PC-9 (cell line): ENCODE measurements at places on chromosomes 13 and 19. TPM values are rescaled to one million over a fixed set of nuclear protein-coding genes. Genes with fewer than 3 reads are reported as not detected.

DNA sequence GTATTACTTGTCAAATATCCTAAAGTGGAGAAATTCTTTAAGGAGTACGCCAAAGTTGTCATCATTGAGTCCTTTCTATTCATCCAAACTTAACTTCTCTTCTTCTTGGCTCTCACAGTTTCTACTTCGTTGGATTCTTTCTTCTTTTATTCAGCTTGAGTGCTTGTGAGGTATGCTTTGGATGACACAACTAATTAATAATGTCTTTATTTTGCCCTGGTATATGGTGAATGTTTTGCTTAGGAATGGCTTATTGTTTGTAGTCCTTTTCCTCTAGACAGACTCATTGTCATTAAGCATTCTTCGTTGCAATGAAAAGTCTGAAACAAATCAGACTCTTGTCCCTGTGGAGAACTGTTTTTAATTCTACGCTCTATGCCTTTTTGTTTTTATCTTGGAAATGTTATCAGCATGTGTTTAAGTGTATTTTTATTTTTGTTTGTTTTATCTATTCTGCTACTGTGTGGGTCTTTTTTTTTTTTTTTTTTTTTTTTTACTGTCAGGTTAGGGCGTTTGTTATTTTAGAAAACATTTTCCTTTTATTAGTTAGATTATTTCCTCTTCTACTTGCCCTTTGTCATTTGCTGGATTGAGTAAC, 471.5 kb downstream of the GPC6 start:
- no peak overlapping the region for H3K27ac ChIP-seq
- DNase-seq = no peak
- no peaks in the 10 kb centered on the region for H3K36me3 ChIP-seq
- H3K4me1 ChIP-seq = no peaks in the 10 kb centered on the region
- H3K27me3 ChIP-seq = no peaks in the 10 kb centered on the region

DNA sequence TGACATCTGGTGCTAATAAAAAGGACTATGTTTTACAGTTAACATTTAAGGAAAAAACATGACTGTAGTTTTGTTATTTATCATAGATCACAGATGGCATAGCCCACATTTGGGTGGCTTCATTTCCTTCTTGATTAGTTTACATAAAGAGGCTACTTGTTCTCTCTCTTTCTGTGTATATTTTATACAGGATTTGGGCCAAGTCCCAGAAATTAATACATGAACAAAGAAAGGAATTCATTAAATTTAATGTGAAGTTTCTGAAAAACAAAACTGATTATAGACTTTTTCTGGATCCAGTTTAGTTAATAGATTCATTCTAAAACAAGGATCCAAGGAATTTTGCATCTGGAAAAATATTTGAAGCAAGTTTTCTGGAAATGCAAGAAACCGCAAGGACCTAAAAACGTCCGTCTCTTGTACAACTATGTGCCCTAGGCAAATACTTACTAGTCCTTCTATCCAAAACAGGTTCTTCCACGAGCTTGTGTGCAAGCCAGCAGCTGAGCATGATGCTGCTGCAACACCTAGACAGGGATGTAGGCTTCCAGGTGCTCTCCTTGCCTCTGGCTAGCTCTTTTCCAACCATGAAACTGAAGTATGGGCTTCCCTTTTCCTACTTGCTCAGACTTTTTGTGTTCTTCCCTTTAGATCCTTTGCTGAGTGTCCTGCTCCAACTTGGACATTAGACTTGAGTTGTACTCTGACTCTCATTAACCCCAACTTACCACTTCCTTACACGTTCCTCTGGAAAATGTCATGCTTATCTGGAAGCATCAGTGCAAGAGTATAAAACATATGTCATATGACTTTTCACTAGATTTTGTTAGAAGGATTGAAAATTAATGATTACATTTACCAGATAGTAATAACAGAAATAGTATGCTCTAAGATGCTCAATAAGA, 161.5 kb upstream of the STARD13 start:
- H3K27me3 ChIP-seq = no peaks in the 10 kb centered on the region
- peak overlapping the region; percentile 54 for H3K27ac ChIP-seq
- no peaks in the 10 kb centered on the region for H3K36me3 ChIP-seq
- no peak overlapping the region for H3K4me3 ChIP-seq

GRCh38 chr19:44643605-44644401, at the start of gene PVR:
Gene PVR, plus strand, starts transcription at chr19:44643910. Its CDS starts 187 bp downstream, at chr19:44644097.
- H3K36me3 ChIP-seq = peaks cover 22% of the 10 kb centered on the region
- peak; percentile 78 for DNase-seq
- H3K27ac ChIP-seq = peak within 1 kb of the TSS; percentile 92
- peak within 1 kb of the TSS; percentile 88 for H3K4me3 ChIP-seq
- peaks cover 49% of the 10 kb centered on the region for H3K4me1 ChIP-seq
- no peaks in the 10 kb centered on the region for H3K27me3 ChIP-seq

DNA sequence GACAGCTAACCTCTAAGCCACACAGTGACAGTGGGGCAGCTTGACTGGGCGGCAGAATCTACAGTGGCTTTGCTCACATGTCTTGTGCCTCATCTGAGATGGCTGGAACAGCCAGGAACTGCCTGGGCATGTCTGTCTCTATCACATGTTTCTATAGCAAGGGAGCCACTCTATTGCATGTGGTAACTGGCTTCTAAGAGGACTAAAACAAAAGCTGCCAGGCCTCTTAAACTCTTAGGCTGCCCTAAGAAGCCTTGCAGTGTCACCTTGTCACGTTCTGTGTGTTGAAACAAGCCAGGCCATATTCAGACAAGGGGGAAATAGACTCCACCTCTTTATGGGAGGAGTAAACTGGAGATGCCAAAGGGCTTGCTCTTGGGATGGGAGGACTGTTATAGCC, 122.9 kb upstream of the MAB21L1 start:
- no peaks in the 10 kb centered on the region for H3K4me1 ChIP-seq
- no peak overlapping the region for H3K27ac ChIP-seq
- no peak for DNase-seq
- no peak overlapping the region for H3K4me3 ChIP-seq
- H3K36me3 ChIP-seq = no peaks in the 10 kb centered on the region

DNA sequence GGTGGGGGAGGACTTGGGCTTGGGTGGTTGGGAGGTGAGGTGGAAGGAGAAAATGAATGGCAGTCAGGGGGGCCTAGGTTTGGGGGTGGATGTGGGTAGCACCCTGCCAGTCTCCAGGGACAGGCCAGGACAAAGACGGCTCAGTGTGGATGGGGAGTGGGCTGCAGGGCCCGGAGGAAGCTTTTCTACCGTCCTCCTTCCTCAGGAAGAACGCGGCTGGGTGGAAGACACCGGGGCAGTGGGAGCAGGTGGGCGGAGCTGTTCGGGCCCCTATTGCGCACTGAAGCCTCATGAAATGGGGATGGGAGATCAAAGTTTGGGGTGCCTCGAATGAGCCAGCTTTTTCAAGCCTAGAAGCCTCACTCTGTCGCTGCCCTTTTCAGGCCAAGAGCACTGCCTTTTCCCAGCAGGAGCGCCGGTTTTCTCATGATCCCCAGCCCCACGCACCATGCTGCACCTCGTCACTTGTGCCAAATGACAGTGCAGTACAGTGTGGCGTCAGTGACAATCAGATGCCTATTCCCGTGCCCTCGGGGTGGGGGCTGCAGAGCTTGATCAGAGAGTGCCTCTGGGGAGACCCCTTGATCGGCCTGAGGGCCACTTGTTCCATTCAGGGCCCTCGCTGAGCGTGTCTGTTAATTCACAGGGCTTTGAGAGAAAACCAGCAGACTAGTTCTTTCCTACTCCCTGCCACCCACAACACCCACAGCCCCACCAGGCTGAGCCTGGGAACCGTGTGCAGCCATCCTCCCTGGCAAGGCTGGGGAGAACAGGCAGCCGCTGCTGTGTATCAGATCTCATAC, 1.5 kb downstream of the CALM3 start:
- peak overlapping the region; percentile 100 for H3K4me3 ChIP-seq
- H3K27ac ChIP-seq = no peak overlapping the region
- no peak for DNase-seq
- H3K27me3 ChIP-seq = no peaks in the 10 kb centered on the region

DNA sequence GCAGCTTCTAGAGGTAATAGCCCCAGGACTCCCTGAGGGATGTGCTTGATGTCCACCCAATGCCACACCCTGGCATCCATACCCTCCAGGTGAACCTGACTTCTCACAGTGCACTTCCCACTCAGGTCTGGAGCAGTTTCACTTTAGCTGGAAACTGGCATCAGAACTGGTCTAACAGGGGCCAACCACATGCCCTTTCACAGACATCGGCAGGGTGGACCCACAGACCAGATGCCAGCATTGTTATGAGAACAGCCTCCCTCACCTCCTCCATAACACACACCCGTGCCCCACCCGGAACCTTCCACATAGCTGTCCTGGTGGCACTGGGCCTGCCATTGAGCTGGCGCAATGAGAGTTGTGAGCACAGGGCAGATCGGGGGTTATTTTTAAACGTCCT, 77.4 kb upstream of the GPR12 start:
- H3K27ac ChIP-seq = no peak overlapping the region
- no peak overlapping the region for H3K4me3 ChIP-seq
- peaks cover 85% of the 10 kb centered on the region for H3K27me3 ChIP-seq

GRCh38 chr19:44799627-44800346, 9.1 kb upstream of the BCAM start:
- no peak overlapping the region for H3K27ac ChIP-seq
- H3K36me3 ChIP-seq = peaks cover 13% of the 10 kb centered on the region
- H3K4me1 ChIP-seq = peaks cover 22% of the 10 kb centered on the region
- H3K4me3 ChIP-seq = no peak overlapping the region
- no peaks in the 10 kb centered on the region for H3K27me3 ChIP-seq

ZNF667 gene
- not detected in 2 replicates for total RNA-seq

PABPC3 gene
- total RNA-seq = 0.30 and 0.39 TPM in 2 replicates
